CD4-positive, alpha-beta T cell treated with Interleukin-10 for 1 hour (primary cell): ENCODE measurements at places on chromosomes 11 and 22.

DNA sequence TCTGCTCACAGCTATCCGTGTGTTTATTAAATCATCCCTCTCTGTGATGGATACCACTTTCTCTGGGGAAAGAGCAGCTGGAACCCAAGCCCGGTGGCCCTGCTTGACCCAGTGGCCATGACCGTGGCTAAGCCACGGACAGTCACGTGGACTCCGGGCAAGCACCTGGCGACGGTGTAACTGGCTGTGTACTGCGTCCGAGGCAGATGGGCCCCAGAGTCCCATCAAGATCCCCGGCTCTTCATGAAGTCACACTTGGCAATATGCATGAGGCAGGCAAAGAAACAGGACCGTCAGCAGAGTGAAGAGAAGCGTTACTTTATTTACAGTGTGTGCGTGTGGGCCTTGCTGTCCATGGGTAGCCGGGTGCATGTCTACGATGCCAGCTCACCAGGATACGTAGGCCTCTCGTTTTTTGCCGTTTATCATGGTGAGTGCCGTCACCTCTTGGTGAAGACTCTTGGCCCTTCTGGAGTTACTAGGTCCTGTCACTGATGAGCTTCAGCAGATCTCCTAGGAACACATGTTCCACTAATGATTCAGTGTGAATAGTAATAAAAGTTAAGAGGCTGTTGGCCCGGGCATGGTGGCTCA, 366.3 kb downstream of the TBC1D22A start:
- DNase-seq: no peak

GRCh38 chr22:49356428-49356827, 471.2 kb downstream of the BRD1 start:
- DNase-seq: no peak

- no peak for DNase-seq
Observed at GRCh38 chr11:119388103-119388502, 6.6 kb upstream of the USP2 start.

DNA sequence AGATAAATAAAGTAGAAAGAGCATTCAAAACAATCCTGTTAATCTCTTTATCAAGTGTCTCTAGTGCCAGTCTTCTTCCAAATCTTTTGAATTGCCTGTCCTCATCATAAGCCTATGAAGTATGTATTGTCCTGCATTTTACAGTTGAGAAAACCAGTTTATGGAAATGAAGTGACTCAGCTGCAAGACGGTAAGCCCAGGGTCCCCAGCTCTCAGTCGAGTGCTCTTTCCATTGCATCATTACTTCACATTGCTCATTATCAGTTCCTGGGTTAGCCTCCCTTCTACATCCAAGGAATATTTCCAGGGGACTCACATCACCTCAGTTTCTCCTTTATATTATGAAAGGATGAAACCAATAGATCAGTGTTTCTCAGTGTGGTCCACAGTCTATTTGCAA, 9.1 kb upstream of the P4HA3 start:
- DNase-seq: no peak

GRCh38 chr11:28460348-28460747, 352.2 kb downstream of the METTL15 start:
- DNase-seq: no peak

DNA sequence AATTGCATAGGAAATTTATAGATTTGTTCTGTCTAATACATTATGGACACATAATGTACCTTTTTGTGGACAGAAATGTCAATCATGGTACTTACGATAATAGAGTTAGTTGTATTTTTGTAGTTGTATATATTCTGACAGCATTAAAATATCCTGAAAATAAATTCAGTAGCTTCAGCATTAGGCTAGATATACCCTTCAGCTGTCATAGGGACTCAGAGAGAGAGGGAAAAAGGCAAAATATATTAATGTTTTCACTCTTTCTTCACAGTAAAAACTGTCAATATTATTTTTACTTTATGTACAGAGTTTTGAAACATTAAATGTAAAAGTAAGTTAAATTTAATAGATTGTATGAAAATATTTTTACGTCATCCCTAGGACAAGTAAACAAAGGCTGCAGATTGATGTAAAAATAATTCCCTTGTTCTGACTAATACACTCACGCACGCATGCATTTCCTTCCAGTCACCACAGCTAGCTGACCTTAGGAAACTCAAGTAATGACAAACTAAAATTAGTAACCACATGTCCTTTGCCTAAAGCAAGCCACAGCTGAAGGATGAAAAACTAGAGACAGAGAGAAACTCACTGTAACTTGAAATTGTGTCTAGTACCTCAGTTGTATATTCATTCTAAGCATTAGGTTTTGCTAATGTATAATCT, 104.7 kb upstream of the CARD18 start:
- DNase-seq: no peak

- no peak for DNase-seq
Observed at GRCh38 chr22:25939384-25939783, 197.4 kb downstream of the MYO18B start.
